ENCODE measurements at places on chromosomes 4 and X. TPM values are rescaled to one million over a fixed set of nuclear protein-coding genes. Genes with fewer than 3 reads are reported as not detected.

The OFD1 gene
- polyA plus RNA-seq, result 21.0 TPM

The LUZP4 gene
- not detected for polyA plus RNA-seq

The BMP2K gene
- 20.7 TPM for polyA plus RNA-seq

The TSC22D3 gene
- polyA plus RNA-seq, result 68.8 TPM

The CSAG2 gene
- not detected for polyA plus RNA-seq

The BEX1 gene
- 2.3 TPM for polyA plus RNA-seq

The ARHGAP4 gene
- polyA plus RNA-seq, result 21.0 TPM

The RPL10 gene
- polyA plus RNA-seq, result 5,473 TPM

The ARHGAP24 gene
- polyA plus RNA-seq, result 56.6 TPM

The ATRX gene
- polyA plus RNA-seq, result 58.7 TPM

The TXK gene
- 0.53 TPM for polyA plus RNA-seq

The CDX4 gene
- polyA plus RNA-seq, result not detected

The NALF2 gene
- polyA plus RNA-seq, result 1.2 TPM

The EFHC2 gene
- 0.52 TPM for polyA plus RNA-seq

The SHISA3 gene
- 9.6 TPM for polyA plus RNA-seq

The MORC4 gene
- 42.5 TPM for polyA plus RNA-seq

The NDST3 gene
- not detected for polyA plus RNA-seq

The CFAP47 gene
- not detected for polyA plus RNA-seq

The PTTG2 gene
- polyA plus RNA-seq, result not detected

The EGF gene
- 9.4 TPM for polyA plus RNA-seq

The COL25A1 gene
- polyA plus RNA-seq, result 6.4 TPM

The MAGEC2 gene
- not detected for polyA plus RNA-seq

The MXRA5 gene
- polyA plus RNA-seq, result 72.6 TPM

The STS gene
- 14.5 TPM for polyA plus RNA-seq

The PGAM4 gene
- not detected for polyA plus RNA-seq

The SPOCK3 gene
- polyA plus RNA-seq, result 1.4 TPM

The TLR10 gene
- 0.33 TPM for polyA plus RNA-seq

The IQCM gene
- polyA plus RNA-seq, result not detected

The ERVMER34-1 gene
- polyA plus RNA-seq, result 0.44 TPM

The RAI2 gene
- 9.7 TPM for polyA plus RNA-seq

The ZFYVE28 gene
- polyA plus RNA-seq, result 5.0 TPM

The SLC7A11 gene
- 1.4 TPM for polyA plus RNA-seq

The SPACA5 gene
- not detected for polyA plus RNA-seq

The FAM90A26 gene
- polyA plus RNA-seq, result not detected

The RAB41 gene
- not detected for polyA plus RNA-seq

The CT45A5 gene
- not detected for polyA plus RNA-seq

The TRAPPC2 gene
- not detected for polyA plus RNA-seq

The ZFP42 gene
- polyA plus RNA-seq, result 0.17 TPM

The ZIC3 gene
- 12.9 TPM for polyA plus RNA-seq

The RBMX gene
- polyA plus RNA-seq, result not detected

The HGFAC gene
- polyA plus RNA-seq, result not detected

The YIPF6 gene
- 33.4 TPM for polyA plus RNA-seq

The CXCR3 gene
- not detected for polyA plus RNA-seq

The GPR50 gene
- polyA plus RNA-seq, result not detected

The FABP2 gene
- 0.15 TPM for polyA plus RNA-seq

The RAB9B gene
- polyA plus RNA-seq, result 25.5 TPM

The S100P gene
- polyA plus RNA-seq, result 1.7 TPM

The CWH43 gene
- not detected for polyA plus RNA-seq

The SLC6A14 gene
- not detected for polyA plus RNA-seq

The CYLC1 gene
- polyA plus RNA-seq, result not detected

The SH3D19 gene
- not detected for polyA plus RNA-seq

The MAGEB18 gene
- not detected for polyA plus RNA-seq

The TKTL1 gene
- not detected for polyA plus RNA-seq

The POU3F4 gene
- 0.11 TPM for polyA plus RNA-seq

The TCEAL7 gene
- polyA plus RNA-seq, result 288 TPM

The GAB1 gene
- 28.3 TPM for polyA plus RNA-seq

The ABCD1 gene
- 6.0 TPM for polyA plus RNA-seq

The BST1 gene
- 3.7 TPM for polyA plus RNA-seq

The MAGEB6B gene
- not detected for polyA plus RNA-seq

All from muscle of arm (tissue), 14 donors.